Ovary (tissue), 10 donors: ENCODE measurements at places on chromosomes 16 and 17. TPM values are rescaled to one million over a fixed set of nuclear protein-coding genes. Genes with fewer than 3 reads are reported as not detected.
A peak's percentile ranks its signal among the peaks of the same experiment; 100 is the strongest.

DNA sequence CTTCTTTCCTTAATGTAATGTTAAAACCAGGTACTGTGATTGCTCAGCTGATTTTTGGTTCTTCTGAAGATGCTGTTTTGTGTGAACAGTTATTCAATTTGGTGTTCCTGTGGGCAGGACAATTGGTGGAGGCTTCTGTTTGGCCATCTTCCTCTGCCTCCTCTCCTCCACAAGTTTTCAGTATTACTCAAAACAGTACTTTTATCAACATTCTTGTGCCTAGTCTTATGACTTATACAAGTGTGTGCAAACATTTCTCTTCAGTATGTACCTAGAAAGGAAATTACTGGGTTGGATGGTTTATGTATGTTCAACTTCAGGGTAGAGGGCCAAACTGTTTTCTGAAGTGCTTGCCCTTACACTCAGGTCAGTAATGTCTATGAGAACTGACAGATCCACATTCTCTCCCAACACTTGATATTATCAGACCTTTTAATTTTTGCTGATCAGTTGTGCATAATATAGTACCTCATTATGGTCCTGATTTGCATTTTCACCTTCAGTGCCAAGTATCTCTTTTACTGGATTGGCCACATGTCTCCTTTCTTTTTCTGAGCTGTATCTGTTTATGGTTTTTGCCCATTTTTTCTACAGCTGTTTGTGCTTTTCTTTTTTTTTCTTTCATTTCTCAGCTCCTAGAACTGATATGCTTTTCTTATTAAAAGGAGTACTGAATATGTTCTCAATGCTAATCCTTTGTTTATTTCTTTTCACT lies 50.9 kb downstream of the ERCC4 start:
- H3K27ac ChIP-seq: no peak overlapping the region
- H3K27me3 ChIP-seq: no peaks in the 10 kb centered on the region
- DNase-seq: no peak

DNA sequence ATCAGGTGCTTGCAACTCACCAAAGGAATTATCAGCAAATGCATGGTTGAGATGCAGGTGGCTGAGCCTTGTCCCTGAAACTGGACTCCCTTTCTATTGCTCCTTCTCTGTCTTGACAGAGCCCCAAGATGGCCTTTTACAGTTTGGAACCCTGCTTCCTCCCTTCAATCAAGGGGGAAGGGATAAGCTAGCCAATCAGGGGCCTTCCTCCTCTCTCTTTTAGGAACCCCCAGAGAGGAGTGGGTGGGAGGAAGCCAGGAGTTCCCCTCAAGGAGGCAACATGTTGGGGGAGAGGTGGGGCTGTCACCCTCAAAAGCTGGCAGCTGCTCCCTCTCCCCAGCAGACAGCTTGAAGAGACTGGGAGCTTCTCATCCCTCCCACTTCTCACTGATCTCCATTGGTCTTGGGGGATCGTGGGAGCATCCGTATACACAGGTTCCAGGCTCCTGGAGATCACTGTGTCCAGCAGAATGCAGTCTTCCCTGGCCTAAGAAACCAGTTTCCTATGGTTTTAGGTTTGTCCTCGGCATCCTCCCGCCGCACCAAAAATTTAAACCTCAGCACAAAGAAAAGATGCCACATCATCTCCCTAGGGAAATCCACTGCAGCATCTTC lies 7.2 kb downstream of the RASL10B start:
- no peaks in the 10 kb centered on the region for H3K27me3 ChIP-seq
- DNase-seq: no peak
- peaks cover 6% of the 10 kb centered on the region for H3K4me1 ChIP-seq
- no peak overlapping the region for H3K27ac ChIP-seq

GRCh38 chr17:3566551-3566950 lies 8.9 kb upstream of the TRPV3 start:
- no peak overlapping the region for H3K4me3 ChIP-seq
- H3K36me3 ChIP-seq: no peaks in the 10 kb centered on the region
- no peaks in the 10 kb centered on the region for H3K27me3 ChIP-seq
- no peaks in the 10 kb centered on the region for H3K4me1 ChIP-seq
- no peak overlapping the region for H3K27ac ChIP-seq

The CCDC144A gene
- 0.92 TPM for total RNA-seq

GRCh38 chr16:58020628-58021521 lies 4.7 kb upstream of the MMP15 start:
- H3K4me1 ChIP-seq: peaks cover 6% of the 10 kb centered on the region
- H3K27me3 ChIP-seq: no peaks in the 10 kb centered on the region
- H3K27ac ChIP-seq: no peak overlapping the region
- DNase-seq: peak; percentile 71
- H3K4me3 ChIP-seq: no peak overlapping the region

The KRTAP9-4 gene
- total RNA-seq: not detected

- no peaks in the 10 kb centered on the region for H3K36me3 ChIP-seq
- no peaks in the 10 kb centered on the region for H3K4me1 ChIP-seq
- no peak for DNase-seq
- no peak overlapping the region for H3K27ac ChIP-seq
These were observed 17.4 kb downstream of the TNFRSF13B start for GRCh38 chr17:16954521-16954920.

DNA sequence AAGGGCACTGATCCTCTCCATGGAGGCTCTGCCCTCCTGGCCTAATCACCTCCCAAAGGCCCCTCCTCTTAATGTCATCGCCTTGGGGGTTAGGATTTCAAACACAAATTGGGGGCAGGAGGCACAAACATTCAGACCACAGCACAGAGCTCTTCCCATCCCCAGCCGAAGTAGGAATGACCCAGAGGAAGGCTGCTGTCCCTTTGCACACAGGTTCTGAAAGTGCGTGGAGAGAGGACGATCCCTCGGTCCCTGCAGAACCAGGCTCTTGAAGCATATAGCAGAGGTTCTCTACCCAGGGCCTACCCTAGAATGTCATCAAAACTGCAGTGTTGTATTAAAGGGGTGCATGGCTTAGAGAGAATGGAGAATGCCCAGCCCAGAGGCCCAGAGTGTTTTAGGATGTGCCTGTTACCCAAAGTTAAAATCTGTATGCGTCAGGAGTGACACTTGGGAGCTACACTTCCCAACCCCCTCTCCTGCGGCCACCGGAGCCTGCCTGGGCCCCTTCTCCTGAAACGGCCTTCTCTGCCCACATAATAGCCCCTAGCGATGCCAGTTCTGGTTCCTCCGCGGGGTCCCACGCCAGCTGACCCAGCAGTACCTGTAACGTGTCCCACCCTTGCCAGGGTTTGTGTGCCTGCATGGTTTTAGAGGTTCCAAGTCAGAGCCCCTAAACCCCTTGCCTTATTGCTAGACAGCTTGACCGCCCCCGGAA lies 159.5 kb upstream of the CACNG5 start:
- no peaks in the 10 kb centered on the region for H3K27me3 ChIP-seq
- H3K4me1 ChIP-seq: peaks cover 5% of the 10 kb centered on the region
- H3K36me3 ChIP-seq: no peaks in the 10 kb centered on the region

GRCh38 chr17:10420811-10421210 lies 939 bp downstream of the MYH8 start:
- H3K36me3 ChIP-seq: no peaks in the 10 kb centered on the region
- H3K27me3 ChIP-seq: no peaks in the 10 kb centered on the region
- no peak overlapping the region for H3K4me3 ChIP-seq

GRCh38 chr17:18949566-18949965 lies 2.4 kb upstream of the SLC5A10 start:
- no peak overlapping the region for H3K4me3 ChIP-seq
- H3K4me1 ChIP-seq: peaks cover 2% of the 10 kb centered on the region
- DNase-seq: peak; percentile 67

DNA sequence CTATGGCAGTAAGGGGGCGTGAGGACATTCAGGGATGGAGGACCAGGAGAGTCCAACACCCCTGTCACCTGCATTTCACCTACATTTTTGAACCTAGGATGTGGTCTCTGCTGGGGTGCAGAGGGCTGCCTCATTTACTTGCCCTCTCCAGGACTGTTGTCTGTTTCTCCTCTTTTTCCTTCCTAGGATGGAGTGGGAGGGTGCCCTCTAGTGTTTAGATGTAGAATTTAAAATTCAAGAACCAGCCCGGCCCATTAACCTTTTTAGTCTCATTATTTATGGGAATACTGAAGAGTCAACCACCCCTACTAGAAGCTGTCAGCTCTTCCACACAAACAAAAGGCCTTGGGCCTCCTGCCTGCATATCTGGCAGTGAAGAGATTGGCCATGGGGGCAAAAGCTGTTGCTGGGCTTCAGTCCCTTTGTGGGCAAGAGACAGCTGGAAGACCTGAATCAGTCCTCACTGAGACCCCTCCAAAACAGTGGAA lies 2.5 kb upstream of the STARD3 start:
- peaks cover 10% of the 10 kb centered on the region for H3K4me1 ChIP-seq
- H3K36me3 ChIP-seq: no peaks in the 10 kb centered on the region
- no peak overlapping the region for H3K4me3 ChIP-seq
- H3K27me3 ChIP-seq: no peaks in the 10 kb centered on the region
- H3K27ac ChIP-seq: no peak overlapping the region

GRCh38 chr17:44909681-44910144 lies 5.6 kb downstream of the GFAP start:
- no peaks in the 10 kb centered on the region for H3K36me3 ChIP-seq
- no peak overlapping the region for H3K27ac ChIP-seq
- no peak for DNase-seq
- no peak overlapping the region for H3K4me3 ChIP-seq

The TXNL4B gene
- total RNA-seq: 23.1 TPM

The DRC7 gene
- not detected for total RNA-seq

GRCh38 chr16:56945847-56946527 lies 14.0 kb downstream of the HERPUD1 start:
- H3K27me3 ChIP-seq: no peaks in the 10 kb centered on the region
- peaks cover 8% of the 10 kb centered on the region for H3K4me1 ChIP-seq
- H3K27ac ChIP-seq: no peak overlapping the region
- no peaks in the 10 kb centered on the region for H3K36me3 ChIP-seq
- no peak overlapping the region for H3K4me3 ChIP-seq
- no peak for DNase-seq

DNA sequence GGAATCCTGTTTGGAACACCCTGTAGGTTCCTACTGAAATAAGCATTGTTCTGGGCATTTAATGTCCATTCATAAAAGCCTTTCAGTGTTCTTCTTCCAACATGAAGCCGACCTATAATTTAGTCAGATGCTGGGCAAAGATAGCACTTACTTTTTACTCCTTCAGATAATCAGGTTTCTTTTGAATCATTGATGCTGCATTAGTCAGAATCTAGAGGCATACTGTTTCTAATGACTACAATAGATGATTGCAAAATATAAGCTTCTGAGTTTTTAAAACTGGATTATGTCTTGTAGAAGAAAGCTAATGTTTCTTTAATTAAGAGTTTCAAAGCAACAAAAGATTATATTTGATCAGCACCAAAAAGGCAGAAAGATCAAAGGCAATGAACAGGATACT lies 16.0 kb downstream of the MMD start:
- no peak overlapping the region for H3K27ac ChIP-seq
- H3K27me3 ChIP-seq: no peaks in the 10 kb centered on the region
- H3K4me1 ChIP-seq: no peaks in the 10 kb centered on the region

The HS3ST3A1 gene
- 12.1 TPM for total RNA-seq

DNA sequence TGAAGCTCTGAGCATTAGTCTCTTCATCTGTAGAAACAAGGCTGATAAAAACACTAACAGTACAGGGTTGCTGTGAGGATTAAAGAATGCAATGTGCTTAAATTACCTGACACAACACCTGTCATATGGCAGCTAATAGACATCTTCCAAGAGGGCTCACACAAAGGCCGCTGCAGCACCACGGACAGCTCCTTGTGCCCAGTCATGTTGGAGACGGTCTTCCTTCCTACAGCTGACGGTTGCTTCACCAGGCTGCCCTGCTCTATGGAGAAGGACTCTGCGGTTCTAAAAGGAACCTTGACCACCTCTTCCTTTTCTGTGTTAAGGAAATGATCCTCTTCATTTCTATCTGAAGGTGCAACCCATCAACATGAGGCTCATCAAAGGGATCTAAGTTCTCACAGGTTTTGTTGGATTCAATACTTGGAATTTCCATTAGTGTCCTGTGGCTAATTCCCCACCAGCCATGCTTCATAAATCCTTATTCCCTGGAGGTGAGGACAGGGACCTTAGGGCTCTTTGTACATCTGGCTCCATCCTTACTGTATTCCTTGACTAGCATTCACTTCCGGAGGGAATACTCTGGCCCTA lies 138.9 kb upstream of the CES5A start:
- no peaks in the 10 kb centered on the region for H3K36me3 ChIP-seq
- H3K4me3 ChIP-seq: no peak overlapping the region
- no peak overlapping the region for H3K27ac ChIP-seq
- no peak for DNase-seq

DNA sequence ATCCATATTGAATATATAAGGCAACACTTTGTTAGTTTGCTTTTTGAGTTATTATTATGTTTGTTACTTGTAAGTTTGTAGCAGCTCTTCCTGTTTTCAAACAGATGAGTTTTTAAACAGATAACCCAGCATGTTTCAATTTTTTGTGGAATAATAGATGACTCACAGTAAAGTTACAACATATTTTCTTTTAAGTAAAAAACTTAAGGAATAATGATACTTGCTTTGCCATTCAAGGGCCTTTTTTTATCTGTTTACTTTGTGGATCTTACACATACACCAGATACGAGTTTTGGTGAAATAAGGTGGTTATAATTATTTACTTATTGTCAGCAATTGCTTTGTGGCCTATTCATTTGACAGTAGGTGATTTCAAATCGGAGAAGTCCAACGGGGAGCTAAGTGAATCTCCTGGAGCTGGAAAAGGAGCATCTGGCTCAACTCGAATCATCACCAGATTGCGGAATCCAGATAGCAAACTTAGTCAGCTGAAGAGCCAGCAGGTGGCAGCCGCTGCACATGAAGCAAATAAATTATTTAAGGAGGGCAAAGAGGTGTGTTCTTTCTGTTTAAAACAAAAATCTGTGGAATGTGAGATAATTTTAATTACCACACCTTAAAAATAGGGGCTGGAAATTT lies 66.3 kb downstream of the BPTF start:
- peak; percentile 23 for DNase-seq
- no peaks in the 10 kb centered on the region for H3K36me3 ChIP-seq
- H3K4me1 ChIP-seq: no peaks in the 10 kb centered on the region

DNA sequence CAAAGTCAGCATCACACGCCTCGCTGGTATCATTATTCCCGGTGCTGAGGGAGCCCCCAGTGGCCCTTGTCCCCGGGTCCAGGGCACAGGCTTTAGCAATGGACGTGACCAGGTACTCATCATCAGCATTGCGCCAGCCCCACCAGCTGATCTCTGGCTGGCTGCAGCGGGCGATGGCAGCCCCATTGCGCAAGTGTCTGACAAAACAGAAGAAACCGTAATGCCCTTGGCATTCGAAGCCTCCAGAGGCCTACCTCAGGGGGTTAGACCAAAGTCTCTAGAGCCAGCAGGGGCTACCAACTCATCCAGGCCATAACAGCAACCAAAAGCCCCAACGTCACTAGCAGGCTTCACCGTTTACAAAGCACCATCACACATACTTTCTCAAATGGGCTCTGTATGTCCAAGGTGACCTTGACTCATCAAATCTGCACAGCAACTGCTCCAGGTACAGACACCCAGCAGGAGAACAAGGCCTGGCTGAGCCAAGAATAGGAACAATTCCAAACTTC lies 7.3 kb downstream of the MTMR4 start:
- H3K36me3 ChIP-seq: no peaks in the 10 kb centered on the region
- no peaks in the 10 kb centered on the region for H3K4me1 ChIP-seq
- H3K4me3 ChIP-seq: no peak overlapping the region
- DNase-seq: no peak
- H3K27ac ChIP-seq: no peak overlapping the region
